ENCODE measurements at places on chromosomes 2 and 18. TPM values are rescaled to one million over a fixed set of nuclear protein-coding genes. Genes with fewer than 3 reads are reported as not detected.

Gene NT5DC4
- not detected for total RNA-seq

Gene CD8B2
- not detected for total RNA-seq

Gene BOLL
- total RNA-seq = not detected

Gene B4GALT6
- total RNA-seq = 3.9 TPM

Gene CTAGE1
- under 0.01 TPM for total RNA-seq

Gene TRIM43
- not detected for total RNA-seq

Gene SKOR2
- not detected for total RNA-seq

- DNase-seq = no peak
Observed at GRCh38 chr2:20226152-20226545, 1.2 kb upstream of the SDC1 start.

DNA sequence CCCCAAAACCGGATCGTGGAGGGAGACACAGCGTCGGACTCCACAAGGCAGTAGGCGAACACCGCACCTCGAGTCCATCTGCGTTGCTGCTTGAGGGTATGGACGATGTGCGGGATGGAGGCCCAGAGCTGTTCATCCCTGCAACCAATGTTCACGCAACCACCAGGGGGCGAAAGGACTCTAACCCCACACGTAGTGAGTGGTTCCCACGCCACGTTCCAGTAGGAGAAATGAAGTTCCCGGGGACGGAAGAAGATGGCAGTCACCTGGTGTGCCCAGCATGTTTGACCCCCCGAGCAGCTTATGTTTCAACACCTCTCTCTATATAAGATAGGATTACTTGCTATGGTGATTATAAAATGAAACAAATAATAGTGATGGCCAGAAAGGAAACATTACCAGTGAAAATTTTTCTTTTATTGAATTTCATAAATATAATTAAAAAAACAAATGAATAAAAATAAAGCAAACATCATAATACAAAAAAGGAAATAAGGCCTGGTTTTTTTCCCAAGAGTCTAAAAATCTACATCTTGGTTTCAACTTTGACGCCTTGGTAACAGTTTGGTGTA, 184.3 kb downstream of the SH3BP4 start:
- peak; percentile 82 for DNase-seq

DNA sequence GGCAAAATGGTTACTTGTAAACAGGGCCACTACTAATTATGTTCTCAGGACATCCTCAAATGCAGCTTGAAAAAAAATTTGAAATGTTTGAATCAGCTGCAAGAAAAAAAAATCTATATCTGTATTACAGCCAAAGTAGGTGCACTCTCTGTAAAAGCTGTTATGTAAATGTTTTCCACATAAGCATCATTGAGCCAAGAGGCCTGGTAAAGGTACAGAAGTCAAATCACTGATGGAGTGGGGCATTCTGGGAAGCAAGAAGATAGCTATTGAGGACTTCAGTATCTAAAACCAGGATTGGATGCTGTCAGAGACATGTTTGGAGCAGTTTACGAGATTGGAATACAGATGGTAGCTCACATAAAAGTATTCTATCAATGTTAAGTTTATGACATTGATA, 80.3 kb downstream of the MAPRE2 start:
- no peak for DNase-seq

DNA sequence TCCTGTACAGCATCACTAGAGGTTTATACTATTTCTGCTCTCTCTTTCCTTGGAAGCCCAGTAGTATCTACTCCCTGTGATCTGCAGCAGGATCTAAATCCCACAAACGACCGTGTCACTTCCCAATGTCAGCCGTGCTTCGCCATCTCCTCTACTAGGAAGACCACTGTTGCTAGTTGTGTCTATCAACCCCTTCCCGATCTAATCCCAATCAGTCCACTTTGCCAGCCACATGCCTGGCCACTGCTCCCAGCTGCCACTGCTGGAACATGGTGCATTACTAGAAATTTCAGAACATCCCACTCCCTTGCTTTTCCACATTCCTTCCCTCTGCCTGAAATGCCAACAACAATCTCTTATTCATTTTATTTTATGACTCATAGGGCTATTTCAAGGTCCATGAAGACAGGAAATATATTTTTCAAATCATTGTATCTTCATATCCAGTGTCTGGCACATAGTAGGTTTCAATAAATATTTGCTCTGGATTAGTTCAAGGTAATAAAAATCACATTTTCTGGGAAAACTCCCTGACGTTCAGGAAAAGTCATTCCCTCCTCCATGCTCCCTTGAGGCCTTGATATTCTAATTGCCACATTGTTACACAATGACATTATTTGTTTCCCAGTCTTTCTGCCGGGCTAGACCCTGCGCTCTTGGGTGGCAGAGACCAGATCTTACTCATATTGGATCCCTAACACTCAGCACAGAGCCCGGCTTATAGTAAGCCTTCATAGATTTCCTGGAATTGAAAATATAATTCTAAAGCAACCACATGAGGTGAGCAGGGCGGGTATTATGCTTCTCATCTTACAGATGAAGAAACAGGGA, 2.1 kb upstream of the TRIB2 start:
- DNase-seq = peak; percentile 35

DNA sequence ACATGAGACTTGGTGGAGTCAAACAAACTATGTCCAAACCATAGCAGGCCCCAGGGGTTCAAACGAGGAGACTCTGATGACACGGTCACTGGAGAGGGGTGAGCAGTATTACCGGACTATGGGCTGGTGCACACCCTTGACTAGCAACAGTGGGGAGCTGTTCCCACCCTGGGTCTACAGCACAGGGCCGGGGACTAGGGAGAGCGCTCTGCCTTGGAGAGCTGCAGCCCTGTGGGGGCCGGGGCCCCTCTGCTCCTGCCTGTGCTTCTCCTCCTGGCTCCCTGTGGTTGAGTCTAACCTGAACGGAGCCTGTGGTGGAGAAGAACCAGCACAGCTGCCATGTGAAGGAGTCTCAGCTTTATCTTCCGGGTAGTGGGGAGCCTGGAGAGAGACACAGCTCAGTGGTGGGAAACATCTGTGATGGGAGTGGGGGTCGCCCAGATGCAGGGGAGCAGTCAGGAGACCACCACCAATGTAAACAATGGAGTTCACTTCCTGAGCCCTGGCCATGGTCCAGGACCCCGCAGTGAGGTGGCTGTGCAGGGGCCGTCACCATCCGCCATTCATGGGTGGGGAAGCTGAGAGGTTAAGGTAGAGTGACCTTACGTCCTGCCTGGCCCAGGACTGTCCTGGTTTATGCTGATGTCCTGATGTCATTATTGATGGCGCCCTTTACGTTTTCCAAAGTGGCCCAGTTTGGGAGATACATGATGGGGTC, 195.7 kb upstream of the TWIST2 start:
- DNase-seq = no peak

GRCh38 chr2:12428324-12428723, 288.4 kb upstream of the TRIB2 start:
- peak; percentile 53 for DNase-seq

DNA sequence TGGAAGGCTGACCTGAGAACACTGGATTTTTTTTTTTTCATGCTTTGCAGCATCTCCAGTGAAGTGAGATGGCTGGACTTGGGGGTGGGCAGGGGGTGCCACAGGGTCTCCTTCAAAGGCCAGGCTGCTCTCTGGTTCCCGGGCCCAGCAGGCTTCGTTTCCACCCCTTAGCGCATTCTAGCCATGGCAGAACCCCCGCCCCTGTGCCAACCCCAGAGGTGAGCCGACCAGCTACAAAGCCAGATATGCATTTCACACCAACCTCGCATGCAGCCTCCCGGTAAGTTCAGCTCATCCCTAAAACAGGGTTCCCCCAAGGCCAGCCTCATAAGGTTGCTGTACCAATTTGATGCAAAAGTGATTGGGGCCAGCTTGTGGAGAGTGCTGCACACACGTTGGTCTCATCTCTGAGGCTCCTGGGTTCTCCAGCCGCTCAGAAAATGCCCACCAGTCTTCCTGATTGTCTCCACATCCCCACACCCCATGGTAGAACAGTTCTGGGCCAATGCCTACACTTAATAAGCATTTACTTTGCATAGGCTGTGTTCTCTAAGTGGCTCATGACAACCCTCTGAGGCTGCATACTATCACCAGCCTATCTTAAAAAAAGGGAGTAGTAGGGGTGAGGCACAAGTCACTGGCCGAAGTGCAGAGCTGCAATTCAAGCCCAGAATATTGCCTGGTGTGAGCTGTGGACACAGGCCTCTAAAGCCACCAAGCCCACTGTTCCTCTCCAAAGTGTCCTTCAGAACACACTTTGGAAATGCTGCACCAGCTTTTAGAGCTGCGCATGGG, 23.3 kb downstream of the SMAD7 start:
- no peak for DNase-seq

GRCh38 chr2:206805887-206806607, 40.6 kb downstream of the FASTKD2 start:
- DNase-seq = no peak

GRCh38 chr2:141003967-141004657, 1126.7 kb downstream of the LRP1B start:
- no peak for DNase-seq

DNA sequence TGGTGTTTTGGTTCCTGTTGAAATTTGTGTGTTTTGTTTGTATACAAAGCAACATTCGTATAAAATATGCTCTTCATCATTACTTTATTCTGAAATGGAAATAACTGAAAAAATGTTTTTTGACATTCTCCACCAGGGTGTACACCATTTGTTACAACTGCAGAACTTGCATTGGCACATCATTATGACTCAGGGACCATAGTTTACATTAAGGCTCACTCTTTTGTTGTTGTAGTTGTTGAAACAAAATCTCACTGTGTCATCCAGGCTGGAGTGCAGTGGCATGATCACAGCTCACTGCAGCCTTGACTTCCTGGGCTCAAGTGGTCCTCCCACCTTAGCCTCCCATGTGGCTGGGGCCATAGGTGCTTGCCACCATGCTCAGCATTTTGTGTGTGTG, 676.6 kb downstream of the TDRD15 start:
- DNase-seq = peak; percentile 67

GRCh38 chr2:140737006-140737405, 1393.8 kb downstream of the LRP1B start:
- no peak for DNase-seq

- no peak for DNase-seq
Observed at GRCh38 chr2:190515687-190516086, 18.8 kb downstream of the NEMP2 start.

GRCh38 chr2:239181903-239182581, 218.8 kb downstream of the HDAC4 start:
- DNase-seq = no peak

DNA sequence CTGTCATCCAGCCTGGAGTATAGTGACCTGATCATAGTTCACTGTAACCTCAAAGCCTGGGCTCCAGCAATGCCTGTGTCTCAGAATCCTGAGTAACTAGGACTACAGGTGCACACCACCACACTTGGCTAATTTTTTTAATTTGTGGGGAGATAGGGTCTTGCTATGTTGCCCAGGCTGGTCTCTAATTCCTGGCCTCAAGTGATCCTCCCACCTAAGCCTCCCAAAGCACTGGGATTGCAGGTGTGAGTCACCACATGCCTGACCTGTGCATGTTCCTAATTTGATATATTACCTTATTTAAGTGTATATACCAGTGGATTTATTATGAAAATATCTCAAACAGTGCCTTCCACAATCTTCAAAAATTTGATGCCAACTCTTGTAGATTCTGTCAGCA, 123.6 kb upstream of the XIRP2 start:
- DNase-seq = no peak

- DNase-seq = no peak
Observed at GRCh38 chr2:170517538-170517937, 197.6 kb upstream of the SP5 start.

DNA sequence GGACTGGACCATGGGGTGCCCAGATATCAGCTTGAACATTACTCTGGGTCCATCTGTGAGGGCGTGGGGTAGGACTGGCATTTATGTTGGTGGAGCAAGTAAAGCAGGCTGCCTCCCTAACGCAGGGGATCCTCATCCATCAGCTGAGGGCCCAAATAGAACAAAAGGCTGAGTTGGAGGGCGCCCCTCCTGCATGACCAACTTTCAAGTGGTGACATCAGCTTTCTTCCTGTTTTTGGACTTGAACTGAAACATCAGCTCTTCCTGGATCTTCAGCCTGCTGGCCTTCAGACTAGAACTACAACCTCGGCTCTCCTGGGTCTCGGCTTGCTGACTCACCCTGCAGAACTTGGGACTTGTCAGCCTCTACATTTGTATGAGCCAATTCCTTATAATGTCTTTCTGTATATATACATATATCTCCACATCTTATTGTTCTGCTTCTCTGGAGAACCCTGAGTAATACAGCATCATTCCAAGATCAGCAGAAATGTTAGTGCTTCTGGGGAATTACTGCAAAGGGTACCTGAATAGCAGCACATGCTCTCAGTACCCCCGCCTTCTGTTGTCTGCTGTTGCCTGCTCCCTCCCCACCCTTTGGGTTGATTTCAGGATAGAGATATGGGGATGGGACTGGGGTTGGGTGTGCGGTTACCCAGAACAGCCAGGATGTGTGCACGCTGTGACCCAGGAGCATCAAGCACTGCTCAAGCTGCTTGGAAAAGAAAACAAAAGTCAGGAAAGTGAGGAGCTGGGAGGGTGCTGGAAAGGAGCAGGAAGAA, 20.0 kb downstream of the TMEM127 start:
- DNase-seq = peak; percentile 53

Measured in IMR-90 (cell line).